ENCODE measurements at places on chromosomes 7 and 10. TPM values are rescaled to one million over a fixed set of nuclear protein-coding genes. Genes with fewer than 3 reads are reported as not detected.

Gene SPDYE1
- 0.12 TPM for total RNA-seq

Gene SPAM1
- not detected for total RNA-seq

Gene GNGT1
- not detected for total RNA-seq

Gene GPAM
- 7.5 TPM for total RNA-seq

Gene FOXP2
- not detected for total RNA-seq

Gene VKORC1L1
- 19.2 TPM for total RNA-seq

Gene PTEN
- 94.9 TPM for total RNA-seq

Gene NT5C2
- 78.3 TPM for total RNA-seq

Gene CFAP70
- 0.44 TPM for total RNA-seq

Gene ACTA2
- 8.8 TPM for total RNA-seq

Gene ZNF117
- 6.5 TPM for total RNA-seq

Gene PLEKHA1
- 4.2 TPM for total RNA-seq

Gene FZD8
- 0.29 TPM for total RNA-seq

Gene SMO
- total RNA-seq = not detected

Gene TAS2R4
- total RNA-seq = 1.3 TPM

Gene MTPN
- total RNA-seq = 119 TPM

Gene ANKRD1
- total RNA-seq = not detected

Gene TEX47
- total RNA-seq = not detected

Gene GNB2
- 230 TPM for total RNA-seq

Gene C10orf105
- 0.42 TPM for total RNA-seq

Gene CYP26A1
- not detected for total RNA-seq

Gene ACTL6B
- not detected for total RNA-seq

Gene PHYHIPL
- total RNA-seq = not detected

Gene ENO4
- total RNA-seq = not detected

Gene CYP17A1
- not detected for total RNA-seq

Gene SORCS1
- total RNA-seq = not detected

Gene ZNF722
- not detected for total RNA-seq

Gene RGR
- not detected for total RNA-seq

Gene ASZ1
- not detected for total RNA-seq

Gene CYP3A7
- not detected for total RNA-seq

Gene CRYGN
- total RNA-seq = not detected

Gene MALRD1
- total RNA-seq = not detected

Gene CACNB2
- total RNA-seq = not detected

Gene LRRD1
- not detected for total RNA-seq

Gene STEAP1B
- 0.41 TPM for total RNA-seq

Gene SPDYE2
- total RNA-seq = not detected

Gene TMEM130
- not detected for total RNA-seq

Gene PODXL
- total RNA-seq = 1.1 TPM

Gene PRSS37
- not detected for total RNA-seq

Gene MINPP1
- 13.1 TPM for total RNA-seq

Gene FOXI2
- total RNA-seq = not detected

Gene SLC16A12
- not detected for total RNA-seq

Gene MYL10
- not detected for total RNA-seq

Gene MMD2
- total RNA-seq = not detected
